CD8-positive, alpha-beta memory T cell (primary cell): ENCODE measurements at places on chromosomes 7 and 10.

DNA sequence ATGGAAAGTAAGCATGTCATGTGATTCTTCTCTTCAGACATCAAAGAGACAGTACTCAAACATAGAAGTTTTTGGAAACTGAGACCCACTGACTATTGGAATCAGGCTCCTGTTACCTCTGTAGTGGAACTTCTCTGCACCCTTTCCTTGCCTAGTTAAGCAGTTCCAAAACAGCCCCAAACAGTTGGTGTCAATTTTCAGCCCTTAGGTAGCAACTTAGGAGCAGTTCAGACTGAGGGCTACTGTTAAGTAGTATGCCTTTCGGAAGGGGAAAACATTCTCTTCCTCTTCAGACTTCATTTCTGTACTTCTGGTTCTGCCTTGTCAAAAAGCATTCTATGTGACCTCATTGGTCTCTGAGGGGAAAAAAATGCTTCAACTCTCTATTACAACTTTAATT is 85.7 kb downstream of the ZNF277 start:
- no peak for DNase-seq

DNA sequence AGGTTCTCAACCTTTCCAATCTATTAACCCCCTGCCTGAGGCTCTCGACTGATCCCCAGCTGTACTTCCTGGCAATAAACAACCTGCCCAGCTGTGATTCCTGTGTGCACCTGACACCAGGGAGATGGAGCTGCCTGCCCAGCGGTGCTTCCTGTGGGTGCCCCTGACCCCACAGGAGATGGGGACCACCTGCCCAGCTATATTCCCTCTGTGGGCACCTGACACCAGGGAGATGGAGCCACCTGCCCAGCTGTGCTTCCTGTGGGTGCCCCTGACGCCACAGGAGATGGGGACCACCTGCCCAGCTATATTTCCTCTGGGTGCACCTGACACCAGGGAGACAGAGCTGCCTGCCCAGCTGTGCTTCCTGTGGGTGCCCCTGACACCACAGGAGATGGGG is 184.0 kb downstream of the DIP2C start:
- no peak for DNase-seq

GRCh38 chr7:28466341-28466740 is 54.0 kb downstream of the CREB5 start:
- no peak for DNase-seq

- no peak for DNase-seq
Measured at GRCh38 chr7:139523199-139523941, at the start of gene CLEC2L. Gene CLEC2L, plus strand, starts transcription at chr7:139523685. Its CDS starts 243 bp downstream, at chr7:139523928.

DNA sequence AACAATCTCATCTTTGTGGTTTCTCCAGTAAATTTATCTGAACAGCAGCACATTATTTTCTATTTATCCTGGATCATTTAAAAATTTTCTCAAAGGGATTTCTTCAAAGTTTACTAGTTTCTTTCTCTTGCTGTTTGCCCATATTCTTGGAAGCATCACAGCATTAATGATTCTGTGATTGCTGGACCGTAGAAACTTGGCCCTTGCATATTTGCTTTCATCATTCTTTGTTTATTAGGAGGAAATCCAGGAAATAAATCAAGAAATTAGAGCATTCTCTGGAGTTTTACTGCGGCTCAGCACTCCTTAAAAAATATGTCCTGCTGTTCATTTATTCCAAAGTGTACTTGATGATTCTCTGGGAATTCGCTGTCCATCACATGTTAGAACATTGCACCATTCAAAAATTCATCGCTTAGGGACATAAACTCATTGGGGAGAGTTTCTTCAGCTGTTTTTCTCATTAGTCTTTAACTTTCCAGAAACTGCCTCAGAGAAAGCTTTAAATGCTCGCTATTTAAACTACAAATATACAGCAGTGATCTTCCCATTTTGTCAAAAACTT is 264.0 kb upstream of the CDC14C start:
- DNase-seq: no peak

- no peak for DNase-seq
Measured at GRCh38 chr10:130111852-130112180, 1.2 kb upstream of the C10orf143 start.

DNA sequence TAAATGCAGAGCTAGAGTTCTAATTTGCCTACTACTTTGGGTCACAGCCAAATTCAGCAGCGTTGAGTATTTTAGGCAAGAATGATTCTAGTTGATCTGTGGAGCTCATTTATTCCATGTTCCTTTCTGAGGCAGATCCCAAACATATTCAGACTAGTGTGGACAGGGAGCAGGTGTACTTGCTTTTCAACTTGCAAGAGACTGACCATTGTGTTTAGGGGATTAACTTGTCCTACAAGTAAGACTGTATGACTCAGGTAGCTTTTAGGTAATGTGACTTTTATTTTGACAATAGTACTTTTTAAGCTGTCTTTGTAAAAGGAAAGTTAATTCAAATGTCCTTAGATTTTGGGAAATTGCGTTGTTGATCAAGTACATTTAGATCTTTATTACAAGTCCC is 285.5 kb downstream of the TWIST1 start:
- no peak for DNase-seq

- DNase-seq: no peak
Measured at GRCh38 chr7:17530244-17530643, 231.8 kb downstream of the AHR start.
